ENCODE measurements at places on chromosomes 6 and 20.

DNA sequence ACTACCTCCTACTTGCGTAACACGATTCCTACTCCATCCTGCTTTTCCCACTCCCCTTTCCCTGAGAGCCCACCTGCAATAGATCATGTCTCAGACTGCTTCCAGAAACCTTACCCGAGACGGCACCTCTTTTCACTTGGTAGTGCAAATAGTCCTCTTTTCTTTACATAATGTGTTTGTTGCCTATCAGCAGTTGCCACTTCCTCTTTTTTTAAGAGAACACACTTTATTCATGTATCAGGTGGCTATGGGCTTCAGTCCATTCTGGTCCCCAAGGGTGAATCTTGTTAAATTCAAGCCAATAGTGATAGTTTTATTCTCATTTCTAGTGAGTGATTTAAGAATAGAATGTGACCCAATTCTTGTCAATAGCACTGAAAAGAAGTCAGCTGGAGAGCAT is 57.7 kb upstream of the FERMT1 start:
- no peak for DNase-seq

DNA sequence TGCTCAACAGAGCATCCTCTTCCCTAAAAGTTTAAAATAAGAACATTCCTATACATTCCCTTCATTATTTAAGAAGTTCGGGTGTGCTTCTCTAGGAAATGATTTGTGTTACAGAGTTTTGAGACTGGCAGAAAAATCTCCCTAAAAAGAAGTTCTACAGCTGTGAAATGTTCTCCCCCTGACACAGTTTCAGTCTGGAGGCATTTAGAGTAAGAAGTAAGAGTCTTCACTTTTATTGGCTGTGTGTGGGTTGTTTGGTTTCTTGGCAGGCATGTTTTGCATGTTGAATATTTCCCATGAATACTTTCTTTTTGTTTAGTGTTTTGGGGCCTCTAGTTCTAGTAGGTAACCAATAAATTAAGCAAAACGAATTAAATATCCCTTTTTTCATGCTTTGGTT is 195.9 kb downstream of the TENT5A start:
- DNase-seq = no peak

- DNase-seq = no peak
These were observed 22.3 kb upstream of the ROS1 start for GRCh38 chr6:117448011-117448410.

GRCh38 chr6:30163918-30164654 is 740 bp downstream of the TRIM15 start:
- no peak for DNase-seq

- DNase-seq = no peak
These were observed 73.1 kb downstream of the ADTRP start for GRCh38 chr6:11705483-11705882.

DNA sequence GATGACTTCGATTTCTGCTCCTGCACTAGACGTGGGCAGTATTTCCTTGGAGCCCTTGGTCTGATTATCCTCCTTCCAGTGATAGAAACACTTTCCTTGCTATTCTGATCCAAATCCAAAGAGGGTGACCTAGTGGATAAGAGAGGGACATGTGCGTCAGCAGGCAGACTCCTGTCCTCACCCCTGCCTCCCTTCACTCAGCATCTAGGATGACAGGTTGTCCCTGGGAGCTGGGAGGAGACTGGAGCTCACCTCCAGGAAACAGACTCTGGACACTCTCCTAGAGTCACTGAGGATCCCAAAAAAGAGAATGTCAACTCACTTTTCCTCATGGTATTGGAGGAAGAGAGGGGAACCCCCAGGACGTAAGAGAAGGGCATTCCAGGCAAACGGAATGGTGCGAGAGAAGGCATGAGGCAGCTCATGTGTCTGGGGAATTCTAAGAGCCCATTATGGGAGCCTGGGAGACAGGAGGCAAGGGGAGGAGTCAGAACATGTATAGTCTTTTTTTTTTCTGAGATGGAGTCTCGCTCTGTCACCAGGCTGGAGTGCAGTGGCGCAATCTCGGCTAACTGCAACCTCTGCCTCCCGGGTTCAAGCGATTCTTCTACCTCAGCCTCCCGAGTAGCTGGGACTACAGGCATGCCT is 2.2 kb downstream of the C20orf173 start:
- no peak for DNase-seq

DNA sequence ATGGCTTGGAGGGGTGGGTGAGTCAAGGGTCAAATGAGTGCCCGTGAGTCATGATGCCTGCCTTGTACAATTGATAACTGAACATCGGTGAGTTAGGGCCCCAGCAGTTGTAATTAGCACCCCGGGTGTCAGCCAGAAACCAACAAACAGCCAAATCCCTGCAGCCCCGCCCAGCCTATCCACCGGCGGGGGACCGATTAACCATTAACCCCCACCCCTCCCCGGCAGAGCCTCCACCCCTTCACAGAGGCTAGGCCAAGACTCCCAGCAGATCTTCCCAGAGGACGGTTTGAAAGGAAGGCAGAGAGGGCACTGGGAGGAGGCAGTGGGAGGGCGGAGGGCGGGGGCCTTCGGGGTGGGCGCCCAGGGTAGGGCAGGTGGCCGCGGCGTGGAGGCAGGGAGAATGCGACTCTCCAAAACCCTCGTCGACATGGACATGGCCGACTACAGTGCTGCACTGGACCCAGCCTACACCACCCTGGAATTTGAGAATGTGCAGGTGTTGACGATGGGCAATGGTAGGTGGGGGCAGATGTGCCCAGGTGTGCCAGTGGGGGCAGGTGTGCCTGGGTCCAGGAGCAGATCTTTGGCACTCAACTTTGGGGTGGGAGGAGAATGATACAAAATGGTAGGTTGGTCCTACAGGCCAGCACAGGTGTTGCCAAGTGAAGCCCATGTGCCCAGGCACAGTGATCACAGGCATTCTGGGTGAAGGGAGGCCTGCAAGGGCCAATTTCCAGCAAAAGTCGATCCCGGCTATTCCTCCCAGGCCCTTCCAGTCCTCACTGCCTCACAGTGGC is 45.7 kb downstream of the HNF4A start:
- no peak for DNase-seq

DNA sequence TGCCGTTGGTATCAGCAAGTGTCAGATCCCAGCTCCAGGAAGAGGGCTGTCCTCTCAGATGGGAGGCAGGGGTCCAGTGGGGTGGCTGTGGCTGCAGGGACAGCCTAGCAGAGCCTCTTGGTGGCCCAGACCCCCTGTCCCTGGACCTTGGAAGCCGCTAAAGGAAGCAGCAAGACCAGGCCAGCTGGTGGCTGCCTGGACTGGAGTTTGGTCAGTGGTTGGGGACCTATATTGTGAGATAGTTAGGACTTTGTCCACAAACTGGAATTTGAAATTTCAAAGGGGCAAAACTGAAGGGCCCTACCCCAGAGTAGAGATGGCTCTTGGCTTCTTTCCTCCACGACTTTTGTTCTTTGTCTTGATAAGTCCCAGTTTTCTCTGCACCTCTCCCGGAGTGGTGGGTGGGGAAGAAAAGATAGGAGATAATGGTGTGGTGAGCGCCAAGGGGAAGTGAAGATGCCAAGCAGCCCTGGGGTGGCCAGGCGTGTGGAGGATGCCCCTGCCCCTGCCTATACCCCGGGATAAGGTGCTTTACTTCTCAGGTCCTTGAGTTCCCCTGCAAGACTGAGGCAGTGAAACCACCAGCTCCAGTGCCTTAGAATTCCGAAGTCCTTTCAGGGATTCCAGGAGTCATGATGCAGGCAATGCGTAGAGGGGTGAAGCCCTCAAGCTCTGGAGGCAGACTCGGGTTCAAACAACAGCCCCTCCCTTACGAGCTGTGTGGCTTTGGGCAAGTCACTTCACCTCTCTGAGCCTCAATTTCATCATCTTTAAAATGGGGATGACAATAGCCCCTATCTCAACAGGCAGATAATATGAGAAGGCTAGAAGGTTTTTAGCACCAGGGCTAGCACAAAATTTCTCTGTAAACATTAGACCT is 40.2 kb downstream of the HNF4A start:
- no peak for DNase-seq

DNA sequence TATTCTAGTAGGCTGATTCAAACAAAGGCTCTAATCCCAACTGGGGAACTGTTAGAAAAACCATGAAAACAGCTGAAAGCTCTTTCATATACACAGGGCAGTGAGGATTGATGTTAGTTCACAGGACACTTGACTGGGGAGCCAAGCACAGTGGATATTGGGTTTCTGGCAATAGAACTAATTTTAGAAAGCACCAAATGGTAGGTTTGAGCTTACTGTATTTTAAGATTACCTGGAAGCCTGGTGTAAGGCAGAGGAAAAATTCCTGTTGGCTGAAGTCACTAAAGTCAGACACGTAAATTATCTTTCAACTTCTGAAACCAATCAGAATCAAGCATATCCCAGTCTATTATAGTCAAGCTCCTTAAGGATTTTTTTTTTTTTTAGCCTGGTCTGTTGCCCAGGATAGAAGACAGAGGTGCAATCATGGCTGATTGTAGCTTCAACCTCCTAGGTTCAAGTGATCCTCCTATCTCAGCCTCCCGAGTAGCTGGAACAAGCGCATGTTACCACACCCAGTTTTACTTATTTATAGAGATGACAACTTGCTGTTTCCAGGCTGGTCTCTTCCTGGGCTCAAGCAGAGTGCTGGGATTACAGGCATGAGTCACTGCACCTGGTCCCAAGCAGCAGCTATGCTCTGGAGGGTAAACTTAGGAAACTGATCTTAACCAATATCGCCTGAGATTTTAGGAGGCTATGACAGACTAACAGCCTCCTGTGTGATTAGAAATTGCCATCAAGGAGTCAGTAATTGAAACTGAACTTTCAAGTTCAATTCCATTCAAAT is 32.5 kb upstream of the SYNCRIP start:
- DNase-seq = no peak

- no peak for DNase-seq
These were observed at the start of gene TSPO2 for GRCh38 chr6:41042226-41043055. TSS of gene TSPO2 (plus strand) at chr6:41042467. CDS start at chr6:41042986, 519 bp downstream.

DNA sequence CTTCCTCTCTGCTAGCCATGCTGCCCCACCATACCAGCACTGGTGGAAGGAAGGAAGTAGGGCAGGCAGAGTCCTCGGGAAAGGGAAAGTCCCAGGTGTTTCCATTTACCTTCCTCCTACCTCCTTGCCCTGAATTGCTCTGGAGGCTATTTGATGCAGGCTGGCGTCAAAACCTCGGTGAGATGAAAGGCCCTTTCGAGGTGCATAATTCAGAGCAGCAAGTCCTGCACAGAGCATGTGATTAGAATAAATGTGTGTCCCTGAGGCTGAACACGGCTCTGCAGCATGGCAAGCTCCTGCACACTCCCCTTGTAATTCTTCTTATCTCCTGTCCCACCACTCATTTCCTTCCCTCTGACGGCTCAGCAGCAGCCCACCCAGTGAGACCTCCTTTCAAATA is 98.7 kb upstream of the LRFN2 start:
- DNase-seq = no peak

- DNase-seq = no peak
These were observed 33.7 kb upstream of the MDGA1 start for GRCh38 chr6:37731371-37731770.
